Esophagus (tissue), 2 donors: ENCODE measurements at places on chromosomes 3 and 15. TPM values are rescaled to one million over a fixed set of nuclear protein-coding genes. Genes with fewer than 3 reads are reported as not detected.

The ECE2 gene
- polyA plus RNA-seq: not detected

The TPRG1 gene
- 61.0 TPM for polyA plus RNA-seq

The CRABP1 gene
- not detected for polyA plus RNA-seq

The PIF1 gene
- polyA plus RNA-seq: 9.2 TPM
